ENCODE measurements at places on chromosomes 13 and 19. TPM values are rescaled to one million over a fixed set of nuclear protein-coding genes. Genes with fewer than 3 reads are reported as not detected.

DNA sequence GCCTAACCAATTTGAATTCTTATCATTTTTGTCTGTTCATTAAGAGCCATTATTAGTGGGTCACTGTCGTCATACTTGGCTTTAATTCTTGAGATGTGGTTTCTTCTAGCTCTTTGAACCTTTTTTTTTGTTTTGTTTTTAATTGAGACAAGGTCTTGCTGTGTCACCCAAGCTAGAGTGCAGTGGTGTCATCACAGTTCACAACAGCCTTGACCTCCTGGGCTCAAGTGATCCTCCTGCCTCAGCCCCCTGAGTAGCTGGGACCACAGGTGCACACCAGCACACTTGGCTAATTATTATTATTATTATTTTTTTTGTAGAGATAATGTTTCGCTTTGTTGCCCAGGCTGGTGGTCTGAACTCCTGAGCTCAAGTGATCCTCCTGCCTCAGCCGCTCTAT lies 25.8 kb upstream of the LDLR start:
- no peak for DNase-seq

The C2CD4C gene
- total RNA-seq, result 6.3 TPM

DNA sequence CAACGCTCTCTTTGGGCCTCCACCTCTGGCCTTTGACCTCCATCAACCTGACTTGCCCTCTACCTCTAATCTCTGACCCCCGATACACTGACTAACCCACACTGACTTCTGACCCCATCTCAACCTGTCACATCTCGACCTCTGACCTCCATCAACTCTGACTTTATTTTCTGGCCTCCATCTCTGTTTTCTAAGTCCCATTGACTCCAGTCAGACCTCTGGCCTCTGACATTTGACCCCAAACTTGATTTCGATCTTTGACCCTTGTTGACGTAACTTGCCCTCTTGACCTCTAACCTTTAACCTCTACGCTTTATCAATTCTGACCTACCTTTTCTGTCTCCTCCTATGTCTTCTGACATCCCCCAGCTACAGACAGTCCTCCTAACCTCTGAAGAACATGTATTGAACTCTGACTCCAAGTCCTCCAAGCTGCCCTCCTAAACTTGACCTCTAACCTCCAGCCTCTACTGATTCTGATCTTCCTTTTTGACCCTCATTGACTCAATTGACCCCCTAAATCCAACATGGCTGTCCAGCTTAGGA lies 780 bp downstream of the ACP4 start:
- DNase-seq, result no peak

The ZNF865 gene
- 14.6 TPM for total RNA-seq

DNA sequence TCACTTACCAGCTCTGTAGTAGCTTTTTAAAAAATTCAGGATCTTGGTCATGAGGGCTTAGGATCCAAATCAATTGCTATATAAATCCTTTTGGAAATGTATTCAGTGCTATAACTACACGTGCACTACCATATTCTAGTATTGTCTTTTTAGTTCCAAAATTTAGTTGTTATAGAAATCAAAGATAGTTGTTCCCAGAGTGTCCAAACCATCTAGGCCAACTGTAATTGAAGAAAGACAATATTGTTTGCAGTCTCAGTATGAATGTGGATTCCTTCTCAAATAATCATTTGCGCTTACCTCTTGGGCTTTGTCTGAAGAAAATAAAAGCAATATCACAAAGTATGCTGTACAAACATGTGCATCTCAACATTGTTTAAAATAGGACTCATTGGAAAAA lies 184.1 kb upstream of the EDNRB start:
- no peak for DNase-seq

The LPAR2 gene
- total RNA-seq, result 47.6 TPM

DNA sequence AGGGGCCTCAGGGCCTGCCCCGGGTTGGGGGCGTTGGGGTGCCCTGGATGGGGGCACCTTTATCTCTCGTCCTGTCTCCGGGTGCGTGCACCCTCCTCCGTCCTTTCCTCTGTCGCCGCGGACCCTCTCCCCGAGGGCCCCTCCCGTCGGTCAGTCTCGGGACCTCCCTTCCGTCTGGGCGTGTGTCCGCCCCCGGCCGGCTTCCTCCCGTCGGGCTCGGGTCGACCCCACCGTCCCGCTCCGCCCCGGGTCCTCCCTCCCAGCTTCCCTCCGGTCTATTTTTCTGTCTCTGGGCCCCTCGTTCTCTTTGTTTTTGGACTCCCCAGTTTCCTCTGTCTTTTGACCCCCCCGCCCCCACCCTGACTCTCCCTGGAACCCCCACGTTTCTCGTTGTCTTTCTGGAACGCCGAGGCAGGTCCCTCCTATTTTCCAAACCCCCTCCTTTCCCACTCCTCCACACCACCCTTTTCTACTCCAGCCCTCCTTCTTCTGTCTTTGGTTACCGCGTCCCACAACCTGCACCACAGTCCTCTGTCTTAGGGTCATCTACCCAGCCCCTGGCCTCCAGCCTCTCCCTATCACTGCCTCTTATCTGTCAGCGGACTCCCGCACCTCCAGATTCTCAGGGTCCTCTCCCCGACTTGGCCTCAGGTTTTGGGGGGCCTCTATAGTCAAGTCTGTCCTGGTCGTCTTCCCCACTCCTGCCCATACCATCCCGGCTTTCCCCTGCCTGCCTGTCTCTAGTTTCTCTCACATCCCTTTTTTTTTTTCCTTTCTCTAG lies 757 bp downstream of the EGLN2 start:
- DNase-seq, result no peak

DNA sequence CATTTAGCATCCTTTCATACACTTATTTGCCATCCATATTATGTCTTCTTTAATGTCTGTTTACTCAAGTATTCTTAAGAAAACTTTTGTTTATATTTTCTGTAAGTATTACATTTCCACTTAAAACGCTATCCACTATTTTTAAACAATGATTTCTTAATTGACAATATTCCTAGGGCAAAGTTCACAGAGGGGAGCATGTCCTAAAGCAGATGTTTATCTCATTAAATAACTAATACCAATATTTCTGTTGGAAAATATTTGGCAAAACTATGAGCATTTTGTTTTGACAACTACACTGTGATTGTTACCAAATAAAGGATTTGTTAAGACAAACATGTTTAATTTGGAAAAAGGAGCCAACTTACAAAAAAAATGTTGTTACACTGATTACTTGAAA lies 643.3 kb downstream of the SLITRK5 start:
- no peak for DNase-seq

DNA sequence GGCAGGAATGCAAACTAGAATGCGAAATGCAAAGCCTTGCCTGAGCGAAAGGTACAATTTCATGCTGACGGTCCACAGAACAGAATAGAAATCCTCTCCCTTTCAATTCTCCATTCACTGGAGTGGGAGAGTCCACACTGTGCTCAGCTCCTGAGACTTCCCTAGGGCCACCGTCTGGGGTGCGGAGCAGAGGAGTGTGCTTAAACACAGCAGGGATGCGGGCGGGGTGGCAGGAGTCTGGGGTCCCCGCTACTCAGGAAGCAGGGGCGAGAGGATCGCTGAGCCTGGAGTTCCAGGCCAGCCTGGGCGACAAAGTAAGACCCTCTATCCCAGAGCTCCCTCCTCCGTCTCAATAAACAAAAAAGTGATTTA lies 552 bp upstream of the ZNF816 start:
- DNase-seq, result no peak

DNA sequence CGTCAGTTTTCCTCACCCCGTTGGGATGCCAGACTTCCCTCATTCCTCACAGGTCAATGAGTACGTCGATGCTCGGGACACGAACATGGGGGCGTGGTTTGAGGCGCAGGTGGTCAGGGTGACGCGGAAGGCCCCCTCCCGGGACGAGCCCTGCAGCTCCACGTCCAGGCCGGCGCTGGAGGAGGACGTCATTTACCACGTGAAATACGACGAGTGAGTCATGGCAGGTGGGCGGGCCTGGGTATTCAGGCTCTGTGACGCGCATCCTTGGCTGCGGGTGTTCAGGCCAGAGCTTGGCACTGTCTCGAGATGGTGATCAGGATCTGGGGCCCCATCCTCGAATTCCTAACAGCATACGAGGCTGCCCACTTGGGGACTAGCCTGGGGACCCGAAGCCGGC lies 21.4 kb downstream of the UHRF1 start:
- no peak for DNase-seq

The ADGRL1 gene
- total RNA-seq, result 119 TPM

The HNRNPA1L2 gene
- 7.3 TPM for total RNA-seq

Measured in H1 (cell line).